Liver (tissue), 10 donors: ENCODE measurements at places on chromosomes 6 and 20. TPM values are rescaled to one million over a fixed set of nuclear protein-coding genes. Genes with fewer than 3 reads are reported as not detected.

DNA sequence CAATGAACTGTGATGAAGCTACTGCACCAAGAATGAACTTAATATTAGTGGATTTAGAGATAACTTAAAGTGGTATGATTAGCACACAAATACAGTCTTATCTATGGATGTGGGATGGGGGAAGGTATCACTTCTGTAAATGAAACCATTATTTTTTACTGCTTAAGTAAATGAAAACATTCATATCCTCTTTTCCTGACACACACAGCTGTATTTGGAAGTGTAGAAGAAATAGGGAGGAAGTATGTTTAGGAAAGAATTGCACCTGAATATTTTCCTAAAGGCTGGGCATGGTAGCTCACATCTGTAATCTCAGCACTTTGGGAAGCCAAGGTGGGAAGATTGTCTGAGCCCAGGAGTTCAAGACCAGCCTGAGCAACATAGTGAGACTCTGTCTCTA is 96.8 kb downstream of the HIVEP2 start:
- DNase-seq, result no peak

GRCh38 chr6:135022050-135022697 is 32.4 kb downstream of the HBS1L start:
- DNase-seq, result no peak

GRCh38 chr6:32116674-32117073 is 7.5 kb upstream of the TNXB start:
- no peak for DNase-seq

Gene EPPIN
- total RNA-seq, result not detected

Gene NKX2-2
- not detected for total RNA-seq

Gene TMC2
- total RNA-seq, result not detected
